GOT3 (cell line): ENCODE measurements at places on chromosomes 2 and 18.

DNA sequence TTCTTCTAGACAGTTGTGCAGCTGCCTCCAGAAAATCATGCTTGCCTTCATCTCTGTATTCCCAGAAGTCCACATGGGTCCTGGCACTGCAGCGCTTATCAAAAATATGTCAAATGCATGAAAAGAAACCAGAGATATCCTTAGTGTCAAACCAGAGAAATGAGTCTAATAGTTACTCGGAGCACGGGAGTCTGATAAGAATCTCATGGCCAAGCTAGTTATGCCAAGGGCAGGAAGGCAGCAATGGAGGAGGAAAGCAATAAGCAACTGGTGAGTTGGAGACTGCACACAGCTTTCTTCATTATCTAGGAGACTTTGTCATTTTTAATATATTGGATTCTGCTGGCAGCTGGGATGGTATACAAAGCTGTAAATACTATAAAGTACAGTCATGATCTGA, 38.6 kb downstream of the TRIB2 start:
- no peak for DNase-seq

- no peak for DNase-seq
Measured at GRCh38 chr2:169094676-169095075, 25.3 kb downstream of the DHRS9 start.

- DNase-seq, result no peak
Measured at GRCh38 chr2:192888109-192888508, 693.4 kb upstream of the TMEFF2 start.

DNA sequence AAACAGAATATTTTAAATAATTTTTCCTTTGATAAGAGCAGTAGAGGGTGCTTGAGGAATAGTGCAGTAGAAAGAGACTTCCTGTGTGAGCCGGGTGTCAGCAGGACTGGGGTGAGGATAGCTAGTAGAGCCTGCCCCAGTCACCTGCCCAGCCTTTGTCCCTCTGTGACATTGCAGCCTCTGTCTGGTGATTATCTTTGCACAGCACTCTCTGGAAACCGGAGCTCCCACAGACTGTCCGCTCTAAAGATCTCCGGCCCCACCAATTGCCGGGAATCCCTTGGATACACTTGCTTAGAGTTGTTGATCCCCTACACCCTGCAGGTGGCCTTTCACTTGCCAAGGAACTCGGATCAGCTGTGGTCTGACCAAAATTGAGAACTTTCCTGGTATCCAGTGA, 1081.3 kb upstream of the TMEFF2 start:
- no peak for DNase-seq

GRCh38 chr2:69741229-69741574, 732 bp upstream of the ANXA4 start:
- DNase-seq, result peak; percentile 26

DNA sequence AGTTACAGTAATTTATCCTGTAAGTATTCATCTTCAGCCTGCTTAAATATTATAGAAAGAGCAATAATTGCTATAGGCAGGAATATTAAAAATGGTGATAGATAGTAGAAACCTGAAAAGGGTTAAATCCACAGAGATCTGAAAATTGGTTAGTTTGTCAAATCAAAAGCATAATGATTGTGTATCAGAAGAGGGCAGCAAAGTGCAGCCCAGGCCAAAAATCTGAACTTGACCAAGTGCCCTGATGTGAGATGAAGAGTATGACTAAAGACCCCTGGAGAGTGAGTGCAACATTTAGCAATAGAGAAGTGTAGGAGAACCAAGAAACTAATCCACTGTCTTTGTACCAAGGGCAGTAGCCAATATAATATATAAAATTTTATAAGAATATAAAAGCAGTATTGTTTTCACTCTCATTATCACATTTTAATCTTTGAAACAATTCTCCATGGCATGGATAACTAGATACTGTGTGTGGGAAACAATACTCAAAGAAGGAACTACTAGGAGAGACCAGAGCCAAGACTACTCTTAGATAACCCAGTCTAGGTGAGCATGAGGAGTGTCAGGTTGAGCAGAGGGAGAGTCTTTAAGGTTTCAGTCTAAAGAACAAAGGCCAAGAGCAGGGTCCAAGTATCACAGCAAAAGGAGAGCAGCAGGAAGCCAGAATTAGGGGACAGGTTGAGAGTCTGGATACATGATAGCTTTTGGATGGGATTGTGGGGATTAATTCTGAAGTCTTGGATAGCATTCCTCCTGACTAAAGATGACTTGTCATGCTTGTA, 148.7 kb downstream of the CALCRL start:
- no peak for DNase-seq

GRCh38 chr2:72153924-72154323, 6.3 kb upstream of the CYP26B1 start:
- no peak for DNase-seq

GRCh38 chr18:37537868-37538525, 27.6 kb downstream of the CELF4 start:
- no peak for DNase-seq

DNA sequence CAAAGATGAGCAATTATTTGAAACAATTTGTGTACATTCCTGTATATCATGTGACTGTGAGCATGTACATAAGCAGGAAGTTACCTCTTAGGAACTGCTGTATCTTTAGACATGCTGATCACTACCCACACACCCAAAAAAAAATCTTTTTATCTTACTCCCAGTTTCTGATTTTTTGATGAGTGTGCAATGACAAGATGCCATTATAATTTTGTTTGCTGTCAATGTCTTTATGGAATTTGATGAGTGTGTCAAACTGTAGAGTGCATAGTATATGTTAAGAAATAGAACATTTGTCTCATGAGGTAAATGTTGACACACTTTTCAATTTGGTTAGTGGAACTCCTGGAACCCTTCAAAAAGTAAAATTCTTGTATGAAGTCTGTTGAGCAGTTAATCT, 84.0 kb upstream of the TMEFF2 start:
- no peak for DNase-seq

- no peak for DNase-seq
Measured at GRCh38 chr2:238093181-238094140, 6.7 kb upstream of the ESPNL start.
